HepG2 (cell line): ENCODE measurements at places on chromosomes 6 and 20. TPM values are rescaled to one million over a fixed set of nuclear protein-coding genes. Genes with fewer than 3 reads are reported as not detected.

DNA sequence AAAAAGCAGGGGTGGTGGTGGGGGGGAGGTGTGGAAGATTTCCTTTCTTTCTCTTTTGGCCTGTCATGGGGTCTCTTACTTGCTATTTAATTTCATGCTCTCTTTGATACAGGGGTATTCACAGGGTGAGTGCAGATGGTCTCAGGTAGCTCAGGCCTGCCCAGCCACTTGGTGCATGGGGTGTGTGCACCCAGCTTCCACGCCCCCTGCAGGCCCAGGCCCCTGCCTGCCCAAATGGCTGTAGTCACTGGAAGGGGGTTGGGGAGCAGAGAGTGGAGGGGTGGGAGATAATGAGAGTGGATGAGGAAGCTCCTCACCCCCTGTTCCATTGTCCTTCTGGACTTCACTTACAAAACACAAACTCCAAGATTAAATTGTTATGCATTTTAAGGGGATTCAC lies 133.6 kb upstream of the SGK1 start:
- no peak for DNase-seq

DNA sequence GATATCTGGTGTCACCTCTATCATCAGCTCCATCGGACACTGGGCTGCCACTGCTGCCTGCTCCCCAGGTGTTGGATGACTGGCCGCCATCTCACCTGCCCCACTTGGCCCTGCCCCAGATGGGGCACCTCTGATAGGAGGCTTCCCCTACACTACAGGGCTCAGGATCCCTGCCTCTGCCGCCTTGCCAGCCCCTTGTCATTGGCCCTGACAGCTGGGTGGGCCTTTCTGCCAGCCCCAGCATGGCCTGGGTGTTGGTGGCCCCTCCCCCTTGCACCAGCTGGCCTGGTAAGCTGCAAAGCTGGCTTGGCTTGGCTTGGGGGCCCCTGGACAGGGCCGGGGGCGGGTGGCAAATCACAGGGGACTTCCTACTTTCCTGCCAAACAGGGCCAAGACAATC lies 10.6 kb downstream of the PACSIN1 start:
- DNase-seq = no peak

- DNase-seq = no peak
Measured at GRCh38 chr20:64100946-64101688, 6.2 kb downstream of the NPBWR2 start.

- DNase-seq = no peak
Measured at GRCh38 chr6:144896871-144897270, 611.7 kb downstream of the UTRN start.

DNA sequence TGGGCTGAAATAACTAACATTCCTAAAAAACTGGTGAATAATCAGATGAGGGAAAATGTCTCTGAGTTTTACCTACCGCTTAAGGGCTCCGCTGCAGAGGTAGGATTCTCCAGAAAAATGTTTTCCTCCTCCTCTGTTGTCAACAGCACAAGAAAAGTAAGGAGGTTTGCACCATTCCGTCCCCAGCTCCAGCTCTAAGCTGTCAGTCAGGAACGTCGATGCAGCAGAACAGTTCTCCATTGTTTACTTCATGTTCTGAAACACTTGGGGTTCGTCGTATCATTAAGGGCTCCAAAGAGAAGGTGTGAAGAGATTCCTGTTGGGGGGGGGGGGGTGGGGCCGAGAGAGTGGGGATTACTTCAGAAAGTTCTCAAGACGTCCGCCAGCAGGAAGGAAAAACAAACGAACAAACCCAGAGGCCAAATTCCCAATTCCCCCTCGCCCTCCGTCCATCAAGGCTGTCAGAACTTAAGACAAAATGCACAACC lies 734 bp downstream of the MMS22L start:
- DNase-seq = peak; percentile 9

GRCh38 chr6:157984128-157984527 lies 2.5 kb downstream of the SYNJ2 start:
- DNase-seq = no peak

DNA sequence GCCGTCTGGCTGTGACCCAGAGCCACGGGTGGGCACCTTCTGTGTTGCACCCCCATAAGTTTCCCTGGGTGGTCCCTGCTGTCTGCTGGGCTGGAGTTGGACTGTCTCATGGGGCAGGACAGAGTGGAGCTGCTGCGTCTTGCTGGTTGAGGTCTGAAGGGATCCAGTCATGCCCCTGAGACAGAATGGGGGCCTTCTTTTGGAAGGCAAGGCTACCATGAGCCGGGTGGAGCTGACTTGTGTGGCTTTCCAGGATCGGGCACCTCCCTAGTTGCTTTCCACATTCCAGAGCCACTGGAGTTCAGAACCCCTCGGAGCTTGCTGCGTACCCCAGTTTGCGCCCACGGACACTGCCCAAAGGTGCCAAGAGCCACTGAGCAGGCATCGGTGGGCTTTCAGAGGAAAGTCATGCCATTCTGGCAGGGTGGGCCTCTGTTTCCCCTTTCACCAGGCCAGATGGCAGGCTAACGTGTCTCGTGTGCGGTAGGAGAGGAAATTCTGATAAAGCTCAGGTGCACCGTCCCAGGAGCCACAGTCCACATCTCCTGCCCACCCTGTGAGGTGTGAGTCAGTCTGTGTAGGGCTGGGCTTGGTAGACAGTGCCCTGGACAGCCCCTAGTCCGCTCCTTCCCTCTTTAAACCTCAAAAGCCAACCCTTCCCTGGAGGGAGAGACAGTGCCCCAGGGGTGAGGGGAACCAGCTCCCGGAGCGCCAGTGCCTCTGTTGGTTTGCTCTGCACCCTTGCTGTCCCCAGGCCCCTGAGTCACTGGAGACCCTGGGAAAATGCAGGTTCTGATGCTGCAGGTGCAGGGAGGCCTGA lies 125.3 kb downstream of the SYCP2 start:
- no peak for DNase-seq

GRCh38 chr20:34082232-34082887 lies 29.7 kb downstream of the EIF2S2 start:
- no peak for DNase-seq

DNA sequence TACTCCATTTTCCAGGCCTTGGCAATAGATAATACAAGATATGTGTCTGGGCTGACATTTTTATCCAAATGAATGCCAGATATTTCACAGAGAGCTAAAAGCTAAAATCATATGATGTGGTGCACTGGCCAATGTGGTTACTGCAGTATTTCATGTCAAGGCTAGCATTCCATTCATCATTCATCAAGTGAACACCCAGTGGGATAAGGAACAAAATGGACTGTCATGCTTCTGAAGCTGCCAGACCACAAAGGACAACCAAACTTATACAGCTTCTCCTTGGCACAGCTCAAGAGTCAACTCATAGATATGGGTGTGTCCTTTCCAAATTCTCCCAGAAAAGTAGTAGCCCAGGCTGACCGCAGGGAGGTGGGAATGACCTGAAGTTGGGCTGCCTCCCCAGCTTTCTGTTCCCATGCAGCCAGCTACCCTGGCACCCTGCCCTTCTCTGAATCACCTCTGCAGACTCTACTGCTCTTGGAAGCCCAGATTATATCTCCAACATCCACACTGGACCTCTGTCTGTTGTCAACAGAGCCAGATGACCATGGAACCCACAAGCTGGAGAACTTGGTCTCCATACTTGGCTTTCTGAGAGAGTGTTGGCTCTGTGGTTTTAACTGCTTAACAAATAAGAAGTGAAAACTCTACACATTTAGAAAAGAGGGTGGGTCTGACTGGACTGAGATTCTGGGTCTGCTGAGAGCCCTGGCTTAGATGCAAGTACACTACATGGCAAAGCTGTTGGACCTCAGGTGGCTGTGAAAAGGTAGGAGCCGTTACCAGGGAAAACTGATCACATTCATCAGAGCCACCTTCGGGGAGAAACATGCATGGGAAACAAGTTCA lies 122.8 kb downstream of the ALDH8A1 start:
- DNase-seq = no peak

- no peak for DNase-seq
Measured at GRCh38 chr6:68911811-68912210, 276.7 kb downstream of the ADGRB3 start.

DNA sequence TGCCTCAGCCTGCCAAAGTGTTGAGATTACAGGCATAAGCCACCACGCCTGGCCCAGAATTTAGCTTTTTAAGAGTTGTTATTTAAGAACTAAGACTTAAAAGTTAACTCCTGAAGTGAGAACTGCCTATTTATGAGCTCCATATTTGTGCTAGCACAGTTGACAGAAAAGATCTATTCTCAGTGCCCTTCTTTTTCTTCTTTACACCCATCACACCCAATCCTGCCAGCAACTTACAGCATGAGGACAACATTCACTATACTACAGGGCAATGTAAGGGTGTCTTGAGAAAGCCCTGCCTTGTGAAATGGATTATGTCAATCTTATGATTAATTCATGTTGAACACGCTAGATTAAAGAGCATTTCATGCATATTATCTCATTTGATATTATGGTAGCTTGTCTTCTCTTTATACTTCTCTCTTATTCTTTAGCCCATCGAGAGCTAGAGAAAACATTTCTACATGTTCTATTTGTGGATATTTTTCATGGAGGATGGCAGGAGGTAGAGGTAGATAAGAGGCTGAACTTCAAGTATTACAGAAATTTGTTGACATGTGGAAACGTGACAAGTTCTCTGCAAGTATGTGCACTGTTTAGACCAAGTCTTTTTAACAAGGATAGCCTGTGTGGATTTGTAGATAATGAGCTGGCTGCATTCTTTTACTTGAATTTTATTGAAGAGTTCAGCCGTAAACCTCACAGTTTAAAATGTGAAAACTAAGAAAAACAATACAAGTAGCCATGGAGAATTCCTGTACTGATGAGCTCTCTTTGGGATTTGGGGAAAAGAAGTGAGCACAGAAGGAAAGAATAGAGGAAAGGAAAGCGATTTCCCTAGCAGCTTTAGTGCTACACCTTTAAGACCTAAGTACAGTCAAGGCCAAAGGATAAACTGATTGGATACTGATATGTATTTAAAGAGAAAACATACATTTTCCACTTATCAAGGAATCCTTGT lies 212.2 kb downstream of the ARHGAP18 start:
- no peak for DNase-seq

- DNase-seq = no peak
Measured at GRCh38 chr6:47819461-47819860, 37.6 kb downstream of the OPN5 start.

- DNase-seq = peak; percentile 65
Measured at GRCh38 chr6:27862396-27863066, 49.7 kb downstream of the OR2B2 start.

DNA sequence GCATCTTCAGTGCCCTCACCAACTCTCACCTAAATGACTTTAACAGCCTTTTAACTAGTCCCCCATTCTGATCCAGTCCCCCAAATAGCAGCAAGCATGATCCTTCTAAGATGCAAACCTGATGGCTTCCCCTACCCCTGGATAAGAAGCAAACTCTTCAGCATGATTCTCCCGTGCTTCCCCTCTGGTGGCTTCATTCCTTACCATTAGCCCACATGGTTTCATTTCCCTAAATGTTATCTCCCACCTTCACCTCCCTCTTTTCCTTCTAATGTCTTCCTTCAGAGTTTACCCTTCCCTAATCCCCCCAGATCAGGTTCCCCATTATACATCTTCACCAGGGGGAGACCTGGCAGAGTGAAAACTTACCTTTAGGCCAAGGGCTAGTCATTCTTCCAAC lies 4.0 kb upstream of the RAB5IF start:
- no peak for DNase-seq

The KCNK16 gene
- not detected in 2 replicates for total RNA-seq

The TNFRSF6B gene
- total RNA-seq = not detected in 2 replicates

The GLP1R gene
- total RNA-seq = not detected in 2 replicates

The PTPRK gene
- 52.4 and 98.3 TPM in 2 replicates for total RNA-seq

The AGER gene
- total RNA-seq = 0.41 and 1.9 TPM in 2 replicates

The C20orf144 gene
- 0.09 and 0.14 TPM in 2 replicates for total RNA-seq

The ULBP1 gene
- 0.04 TPM in 1 of 2 replicates, not detected in the other for total RNA-seq

The FOXQ1 gene
- 39.2 and 39.8 TPM in 2 replicates for total RNA-seq

The HLA-DRB1 gene
- 0.09 TPM in 1 of 2 replicates, not detected in the other for total RNA-seq
